ENCODE measurements at places on chromosomes 5 and 9.
A peak's percentile ranks its signal among the peaks of the same experiment; 100 is the strongest.

GRCh38 chr5:74360535-74361210 lies 279.9 kb downstream of the ENC1 start:
- no peak for DNase-seq

GRCh38 chr5:177462021-177462670 lies 11.3 kb downstream of the DBN1 start:
- no peak for DNase-seq

DNA sequence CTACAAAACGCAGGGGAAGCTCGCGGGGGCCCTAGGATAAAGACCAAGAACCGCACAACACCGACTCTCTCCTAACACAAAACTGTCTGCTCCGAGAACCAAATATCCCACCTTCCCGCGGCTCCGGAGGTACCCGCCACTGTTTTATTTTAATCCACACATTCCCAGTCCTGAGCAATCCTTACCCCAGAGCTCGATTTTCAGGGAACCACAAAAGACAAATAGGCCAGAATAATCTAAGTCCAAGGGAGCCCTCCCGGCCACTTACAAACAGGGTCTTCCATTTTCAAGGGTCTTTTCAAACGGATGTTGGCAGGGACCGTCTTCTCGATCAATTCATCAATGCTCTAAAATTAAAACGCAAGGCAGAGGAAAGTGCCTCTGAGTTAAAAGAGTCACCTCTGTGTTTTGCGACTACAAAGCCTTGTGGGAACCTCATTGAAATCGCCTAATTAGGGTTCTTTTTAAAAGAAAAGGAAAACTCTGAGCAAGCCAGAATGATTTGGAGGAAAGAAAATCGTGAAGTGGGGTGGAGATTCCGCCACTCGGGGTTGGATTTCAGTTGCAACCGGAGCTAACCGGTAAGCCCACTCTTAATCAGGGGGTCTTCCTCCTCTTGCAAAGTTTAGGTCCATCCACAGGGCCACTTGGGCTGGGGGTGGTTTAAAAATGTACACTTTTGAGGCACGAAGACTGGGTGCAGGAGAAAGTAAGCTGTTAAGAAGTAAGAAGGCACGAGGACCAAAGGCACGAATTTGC lies 1.0 kb downstream of the GLDC start:
- no peak for DNase-seq

GRCh38 chr9:121686930-121687541 lies 35.6 kb downstream of the DAB2IP start:
- peak; percentile 57 for DNase-seq

GRCh38 chr5:74562122-74562521 lies 78.4 kb downstream of the ENC1 start:
- no peak for DNase-seq

DNA sequence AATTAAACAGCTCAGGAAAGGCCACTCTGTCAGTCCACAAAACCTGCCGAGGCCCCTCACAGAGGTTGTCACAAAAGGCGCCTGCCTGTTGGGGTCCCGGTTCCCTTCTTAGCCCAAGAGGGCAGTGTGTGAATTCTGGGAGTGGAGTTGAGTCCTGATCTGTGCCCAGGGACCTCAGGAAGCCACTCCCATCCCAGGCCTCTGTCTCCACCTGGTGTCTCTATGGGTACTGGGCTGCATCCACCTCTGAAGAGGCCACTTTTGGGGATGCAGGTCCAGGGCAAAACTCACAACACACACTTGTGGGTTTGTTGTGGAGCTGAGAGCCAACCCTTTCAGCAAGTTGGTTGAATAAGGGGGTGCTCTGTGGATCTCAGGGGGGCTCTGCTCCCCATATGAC lies 74.3 kb upstream of the STXBP1 start:
- DNase-seq: peak; percentile 14

GRCh38 chr9:87611776-87612175 lies 114.1 kb downstream of the DAPK1 start:
- no peak for DNase-seq

DNA sequence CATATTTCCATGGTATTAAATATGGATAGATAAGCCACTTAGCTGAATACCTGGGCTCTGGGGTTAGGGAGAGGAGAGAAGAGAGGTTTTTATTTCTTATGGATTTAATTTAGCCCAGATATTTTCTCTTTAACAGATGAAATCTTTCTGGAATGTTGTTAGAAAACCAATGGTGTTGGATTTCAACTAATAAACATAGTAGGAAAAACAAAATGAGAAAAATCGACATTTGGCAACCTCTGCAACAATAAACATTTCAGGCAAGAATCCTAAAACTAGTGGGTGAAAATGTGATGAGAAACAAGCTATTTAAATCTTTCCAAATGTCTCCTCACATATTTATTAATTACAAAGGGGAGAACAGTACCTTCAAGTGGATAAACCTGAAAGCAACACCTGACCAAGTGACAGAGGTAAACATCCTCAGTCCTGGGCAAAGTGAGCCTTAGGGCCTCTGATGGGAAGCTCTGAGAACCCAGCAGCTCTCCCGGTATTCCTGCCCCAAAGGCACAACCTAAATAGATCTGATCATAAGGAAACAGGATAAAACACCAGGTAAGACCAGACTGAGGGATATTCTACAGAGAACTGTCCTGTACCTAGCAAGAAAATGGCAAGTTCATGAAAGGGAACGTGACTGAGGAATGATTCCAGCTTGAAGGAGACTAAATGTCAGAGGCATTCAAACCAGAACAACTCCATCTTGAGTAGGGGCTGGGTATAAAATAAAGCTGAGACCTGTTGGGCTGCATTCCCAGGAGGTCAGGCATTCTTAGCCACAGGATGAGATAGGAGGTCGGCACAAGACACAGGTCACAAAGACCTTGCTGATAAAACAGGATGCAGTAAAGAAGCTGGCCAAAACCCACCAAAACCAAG lies 163.7 kb downstream of the ESM1 start:
- no peak for DNase-seq

DNA sequence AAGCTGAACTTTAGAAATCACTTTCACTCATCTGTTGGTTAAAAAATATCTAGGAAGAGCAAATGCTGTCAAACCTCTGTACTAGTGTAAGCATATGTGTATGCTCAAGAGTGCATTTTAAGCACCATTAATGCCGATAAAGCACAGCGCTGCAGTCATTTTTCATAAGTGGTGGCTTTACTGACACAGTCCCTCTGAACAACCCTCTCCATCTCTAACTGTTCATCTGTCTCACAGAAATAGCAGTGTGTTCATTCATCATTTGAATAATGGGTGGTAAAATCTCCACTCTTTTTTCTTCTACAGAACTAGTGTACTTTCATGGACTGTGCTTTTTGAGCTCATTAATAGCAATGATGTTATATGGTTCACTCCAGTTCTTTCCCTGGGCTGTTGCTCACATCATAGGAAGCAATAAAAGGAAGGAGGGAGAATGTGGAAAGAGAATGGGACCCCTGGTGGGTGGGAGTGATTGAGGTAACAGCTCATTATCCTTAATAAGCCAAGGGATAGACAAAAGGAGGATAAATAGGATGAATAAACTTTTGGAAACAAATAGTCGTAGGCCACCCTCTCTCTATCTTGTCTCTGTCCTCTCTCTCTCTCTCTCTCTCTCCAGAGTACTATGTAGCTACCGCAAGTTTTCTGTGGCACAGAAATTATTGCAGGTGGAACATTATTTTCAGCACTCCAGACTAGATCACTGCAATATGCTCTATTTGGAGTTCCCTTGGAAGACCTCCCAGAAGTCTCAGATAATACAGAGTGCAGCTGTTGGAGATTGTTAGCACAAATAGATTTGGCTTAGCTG lies 117.9 kb upstream of the PRDM9 start:
- no peak for DNase-seq

GRCh38 chr9:97478301-97478981 lies 23.0 kb upstream of the TMOD1 start:
- DNase-seq: no peak

DNA sequence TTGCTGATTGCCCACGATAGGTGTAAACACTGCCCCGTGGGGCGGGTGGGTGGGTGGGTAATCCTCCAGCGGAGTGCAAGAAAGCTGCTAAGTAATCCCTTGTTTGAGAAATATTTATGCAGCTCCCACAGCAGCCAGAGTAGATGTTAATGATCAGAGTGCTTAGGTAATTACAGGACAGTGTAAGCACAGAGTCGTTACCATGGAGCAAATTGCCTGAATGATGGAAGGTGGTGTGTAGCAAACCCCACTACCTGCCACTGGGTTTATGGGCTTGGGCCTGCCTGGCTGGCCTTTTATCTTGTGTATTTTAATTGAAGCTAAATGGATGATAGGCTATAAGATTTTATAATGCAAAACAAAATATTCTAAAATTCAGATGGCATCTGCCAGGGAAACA lies 110.0 kb downstream of the COL5A1 start:
- no peak for DNase-seq

DNA sequence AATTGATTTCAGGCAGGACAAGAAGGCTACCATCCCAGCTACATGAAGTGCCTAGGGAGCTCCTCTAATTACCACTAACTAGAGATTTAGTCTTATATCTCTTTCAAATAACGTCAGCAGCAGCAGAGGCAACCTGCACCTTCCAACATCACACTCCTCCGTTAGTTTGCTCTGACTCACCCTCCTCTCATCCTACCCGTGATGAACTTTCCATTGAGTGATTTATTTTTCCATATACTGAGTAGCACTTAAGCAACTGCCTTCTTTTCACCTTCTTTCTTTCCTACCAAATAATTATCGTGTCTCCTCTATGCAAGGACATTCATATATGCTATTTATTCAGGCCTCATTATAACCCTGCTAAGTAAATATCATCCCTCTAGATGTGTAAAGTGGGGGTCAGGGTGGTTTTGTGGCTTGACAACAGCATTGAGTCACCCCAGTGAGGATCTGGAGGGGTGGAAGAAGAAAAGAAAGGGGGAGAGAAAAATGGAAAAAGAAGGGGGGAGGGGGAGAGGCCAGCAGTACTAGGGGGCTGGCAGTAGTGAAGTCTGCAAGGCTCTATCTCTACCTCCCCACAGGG lies 64.6 kb upstream of the CAST start:
- DNase-seq: no peak

DNA sequence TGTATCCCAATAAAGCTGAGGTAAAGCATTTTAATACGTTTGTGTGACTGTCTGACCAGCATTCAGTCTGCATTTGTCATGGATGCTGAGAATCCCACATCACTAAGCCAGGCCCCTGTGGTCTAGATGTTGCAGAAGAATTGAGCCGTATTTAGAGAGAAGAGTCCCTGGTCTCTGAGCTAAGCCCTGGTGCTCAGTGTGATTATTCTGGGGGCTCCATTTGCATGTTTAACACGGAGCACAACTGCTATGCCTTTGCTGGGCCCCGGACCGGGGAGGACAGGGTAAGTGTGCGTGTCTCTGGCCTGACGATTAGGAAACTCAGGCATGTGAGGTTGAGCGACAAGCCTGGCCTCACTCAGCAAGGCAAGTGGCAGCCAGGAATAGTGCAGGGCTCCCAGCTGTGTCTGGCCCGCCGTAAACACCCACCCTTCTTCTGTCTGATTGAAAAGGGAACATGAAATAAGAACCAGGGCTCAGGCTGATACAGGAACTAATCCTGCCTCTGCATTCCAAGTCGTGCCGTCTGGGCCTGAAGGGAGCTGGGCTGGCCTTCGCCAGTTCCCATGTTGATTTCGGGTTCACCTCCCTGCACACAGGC lies 22.3 kb downstream of the FAM78A start:
- DNase-seq: no peak

DNA sequence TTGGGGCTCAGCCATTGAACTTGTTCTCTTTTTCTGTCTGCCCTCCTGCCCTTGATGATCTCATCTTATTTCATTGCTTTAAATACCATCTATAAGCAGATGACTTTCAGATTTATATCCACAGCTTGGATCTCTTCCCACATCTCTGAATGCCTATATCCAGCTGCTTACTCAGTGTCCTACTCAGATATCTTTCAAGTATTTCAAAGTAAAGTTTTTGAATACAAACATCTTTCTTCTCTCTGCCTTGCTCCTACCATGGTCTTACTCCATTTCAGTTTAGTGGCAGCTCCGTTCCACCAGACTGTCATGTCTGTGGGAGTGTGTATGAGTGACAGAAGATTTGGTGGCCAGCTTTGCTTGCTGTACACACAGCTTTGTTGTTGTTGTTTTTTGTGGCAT lies 59.7 kb downstream of the ERBIN start:
- DNase-seq: no peak

GRCh38 chr5:171782332-171782966 lies 3.2 kb upstream of the SMIM23 start:
- no peak for DNase-seq

GRCh38 chr5:38871058-38871605 lies 25.3 kb downstream of the OSMR start:
- no peak for DNase-seq

- no peak for DNase-seq
Measured at GRCh38 chr9:129283291-129283691, 105.2 kb upstream of the IER5L start.

- no peak for DNase-seq
Measured at GRCh38 chr9:99601571-99602111, 220.0 kb upstream of the NR4A3 start.

- DNase-seq: no peak
Measured at GRCh38 chr9:113649054-113649453, 185.5 kb downstream of the RGS3 start.

- no peak for DNase-seq
Measured at GRCh38 chr9:1049641-1050040, 516 bp upstream of the DMRT2 start.

DNA sequence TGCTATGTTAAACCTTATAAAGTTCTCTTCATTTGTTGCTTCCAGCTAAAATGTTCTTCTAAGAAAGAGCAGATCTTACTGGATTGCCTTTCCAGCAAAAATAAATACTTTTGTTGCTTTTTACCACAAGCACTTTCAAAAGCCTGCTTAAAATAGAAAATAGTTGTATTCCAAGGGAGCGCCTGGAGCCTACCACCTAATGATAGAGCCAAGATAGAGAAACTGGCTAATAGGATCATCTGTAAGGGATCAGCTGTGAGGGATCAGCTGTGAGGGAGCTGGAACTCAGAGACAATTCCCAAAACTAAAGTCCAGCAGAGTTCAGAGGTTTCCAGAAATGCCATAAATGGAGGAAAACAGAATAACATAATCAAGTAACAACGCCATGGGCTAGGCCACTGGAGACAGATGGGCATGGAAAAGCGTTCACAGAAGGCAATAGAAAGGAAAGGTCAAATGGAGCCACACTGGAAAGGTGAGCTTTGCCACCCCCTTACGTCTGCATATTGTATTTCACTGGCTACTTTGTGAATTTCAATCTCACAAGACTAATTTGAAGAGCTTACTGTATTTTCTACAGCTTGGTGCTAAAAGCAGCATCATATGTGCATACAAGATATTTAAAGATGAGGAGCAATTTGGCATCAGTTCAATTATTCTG lies 140.6 kb upstream of the TLE4 start:
- no peak for DNase-seq

DNA sequence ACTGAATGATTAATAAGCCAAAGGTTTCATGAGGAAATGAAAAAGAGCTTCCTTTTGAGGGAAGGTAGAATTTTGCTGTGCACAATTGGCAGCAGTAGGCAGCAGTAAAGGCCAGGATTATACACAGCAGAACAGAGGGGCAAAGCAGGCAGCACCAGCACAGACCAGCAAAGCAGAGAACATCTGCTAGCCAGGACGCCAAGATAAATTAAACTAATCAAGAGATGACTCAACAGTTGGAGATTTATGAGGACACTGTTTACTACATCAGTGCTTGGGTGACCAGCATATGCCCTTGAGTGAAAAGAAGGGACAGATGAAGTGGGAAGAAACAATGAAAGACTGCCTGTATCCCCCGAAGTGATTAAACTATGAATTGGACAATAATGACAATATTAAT lies 871.4 kb upstream of the CDH10 start:
- no peak for DNase-seq

GRCh38 chr9:134321946-134322741 lies 4.1 kb upstream of the RXRA start:
- DNase-seq: no peak

Data from hematopoietic multipotent progenitor cell treated with erythropoietin and hydrocortisone succinate and interleukin-3 and kit ligand, for 15 days (in vitro differentiated cells).